BE2C (cell line): ENCODE measurements at places on chromosomes 5 and 9.
A peak's percentile ranks its signal among the peaks of the same experiment; 100 is the strongest.

- DNase-seq: no peak
Measured at GRCh38 chr5:122457178-122457826, 145.3 kb downstream of the SNCAIP start.

- DNase-seq: no peak
Measured at GRCh38 chr9:127644146-127644827, 32.2 kb downstream of the STXBP1 start.

- no peak for DNase-seq
Measured at GRCh38 chr5:172907657-172908056, 51.6 kb upstream of the RPL26L1 start.

DNA sequence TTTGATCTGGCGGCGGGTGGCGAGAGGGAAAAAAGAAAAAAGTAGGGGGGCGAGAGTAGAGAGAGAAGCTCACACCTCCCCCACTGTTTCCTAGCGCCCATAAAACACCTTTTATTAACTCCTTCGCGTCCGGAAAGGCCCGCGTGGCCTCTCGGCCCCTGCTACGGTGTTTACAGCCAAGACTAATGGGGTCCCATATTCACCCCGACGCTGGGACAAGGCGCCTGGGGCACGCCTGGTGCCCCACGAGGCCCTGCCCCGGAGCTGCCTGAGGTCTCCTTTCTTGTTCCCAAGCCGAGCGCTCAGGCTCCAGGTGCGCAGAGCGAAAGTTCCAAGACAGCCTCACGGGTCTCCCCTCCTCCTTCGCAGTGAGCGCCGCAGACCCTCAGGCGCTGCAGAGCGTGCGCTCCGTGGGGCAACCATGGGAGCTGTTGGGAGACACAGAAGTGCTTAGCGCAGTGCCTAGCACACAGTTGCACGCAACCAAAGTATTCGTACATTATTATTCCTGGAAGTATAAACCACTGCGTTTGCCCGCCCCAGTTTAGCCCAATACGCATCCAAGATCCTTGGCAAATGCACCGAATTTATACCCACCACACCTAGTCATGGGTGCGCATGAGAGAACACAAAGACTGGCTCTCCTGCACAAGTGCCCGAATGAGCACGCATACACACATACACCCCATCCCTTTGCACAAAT, 4.3 kb downstream of the HAND1 start:
- DNase-seq: no peak

- DNase-seq: no peak
Measured at GRCh38 chr5:168031614-168032013, 259.8 kb upstream of the WWC1 start.

- no peak for DNase-seq
Measured at GRCh38 chr5:145668714-145669113, 166.4 kb downstream of the PRELID2 start.

- DNase-seq: peak; percentile 62
Measured at GRCh38 chr5:24621792-24622191, 23.0 kb downstream of the CDH10 start.

DNA sequence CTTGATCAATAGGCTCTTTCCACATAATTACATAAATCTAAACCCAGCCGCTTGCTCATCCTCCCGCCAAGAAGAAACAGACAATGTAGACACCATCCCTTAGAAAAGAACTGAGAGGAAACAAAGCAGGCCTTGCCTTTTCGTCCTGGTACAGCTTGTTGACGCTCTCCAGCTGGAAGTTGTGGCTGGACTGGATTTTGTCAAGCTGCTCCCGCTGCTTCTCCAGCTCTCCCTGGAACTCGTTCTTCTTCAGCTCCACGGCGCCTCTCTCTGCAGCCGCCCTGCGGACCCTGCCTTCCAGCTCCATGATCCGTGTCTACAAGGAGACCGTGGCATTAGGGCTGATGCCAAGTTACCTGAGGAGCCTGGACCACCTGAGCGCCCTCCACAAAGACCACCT, 22.1 kb downstream of the GOLM1 start:
- DNase-seq: no peak

DNA sequence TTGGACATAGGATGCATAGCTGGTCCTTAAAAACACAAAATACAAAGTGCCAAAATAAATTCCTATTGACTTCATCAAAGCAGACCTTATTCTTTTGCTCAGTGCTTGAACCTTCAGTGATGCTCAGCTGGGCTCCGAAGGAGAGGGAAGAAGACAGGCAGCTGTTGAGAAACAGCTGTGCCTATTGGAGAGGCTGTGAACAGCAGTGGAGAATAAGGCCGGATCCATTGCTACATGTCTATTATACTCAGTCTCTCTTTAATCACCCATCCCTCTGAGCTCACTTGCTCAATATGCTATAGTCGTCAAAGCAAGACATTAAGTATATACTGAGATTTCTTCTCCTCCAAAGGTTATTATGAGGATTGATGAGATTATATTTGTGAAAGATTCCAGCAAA, 174.4 kb downstream of the CHSY3 start:
- DNase-seq: no peak

GRCh38 chr9:85173967-85174366, 504.4 kb downstream of the NTRK2 start:
- no peak for DNase-seq

- no peak for DNase-seq
Measured at GRCh38 chr5:67206929-67207328, 10.3 kb upstream of the CD180 start.

DNA sequence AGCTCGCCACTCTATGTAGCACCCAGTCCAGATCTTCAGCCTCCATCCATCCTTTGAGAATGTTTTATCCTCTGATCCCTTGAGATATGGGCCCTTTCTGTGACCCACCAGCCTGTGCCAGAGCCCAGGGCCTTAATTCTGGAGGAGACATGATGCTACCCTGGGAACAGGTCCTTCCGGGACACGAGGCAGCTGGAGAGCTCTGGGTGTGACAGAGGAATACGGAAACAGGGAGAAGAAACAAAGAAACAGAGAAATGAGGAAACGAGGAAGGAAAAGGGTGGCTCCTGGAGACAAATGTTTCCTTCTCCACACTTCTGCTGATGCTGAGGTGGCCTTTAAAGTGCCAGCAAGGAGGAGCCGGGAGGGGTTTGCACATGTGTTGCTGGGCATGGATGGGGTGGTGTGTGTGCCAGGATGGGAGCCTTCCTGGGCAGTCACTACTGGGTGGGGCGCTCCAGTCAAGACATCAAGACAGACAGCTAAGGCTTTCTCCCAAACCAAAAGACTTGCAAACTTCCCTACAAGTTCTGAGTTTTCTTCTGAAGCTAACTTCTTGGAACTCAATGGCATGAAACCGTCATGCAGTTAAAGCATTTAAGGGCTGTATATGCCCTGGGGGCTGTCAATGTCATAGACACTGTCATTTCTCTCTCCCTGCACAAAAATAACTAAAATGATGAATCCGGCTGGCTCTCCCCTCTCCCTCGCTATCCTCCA, 22.8 kb upstream of the MARCHF6 start:
- no peak for DNase-seq

- no peak for DNase-seq
Measured at GRCh38 chr5:128800377-128800776, 164.9 kb upstream of the SLC27A6 start.

- peak; percentile 53 for DNase-seq
Measured at GRCh38 chr5:81397176-81397575, 3.2 kb upstream of the ACOT12 start.

DNA sequence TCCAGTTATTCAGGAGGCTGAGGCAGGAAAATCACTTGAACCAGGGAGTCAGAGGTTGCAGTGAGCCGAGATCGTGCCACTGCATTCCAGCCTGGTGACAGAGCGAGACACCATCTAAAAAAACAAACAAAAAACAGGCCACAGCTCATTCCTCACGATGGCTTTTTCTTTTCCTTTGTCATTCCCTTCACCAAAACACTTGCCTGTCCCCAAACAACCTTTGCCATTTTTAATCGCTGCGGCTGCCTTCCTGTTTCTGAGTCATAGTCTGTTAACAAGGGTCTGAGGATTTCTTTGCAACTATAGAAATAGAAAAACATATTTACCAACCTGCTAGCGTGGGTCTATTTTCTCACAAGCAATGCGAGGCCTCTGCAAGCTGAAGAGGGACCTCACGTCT, 123.0 kb upstream of the FSTL4 start:
- DNase-seq: no peak

DNA sequence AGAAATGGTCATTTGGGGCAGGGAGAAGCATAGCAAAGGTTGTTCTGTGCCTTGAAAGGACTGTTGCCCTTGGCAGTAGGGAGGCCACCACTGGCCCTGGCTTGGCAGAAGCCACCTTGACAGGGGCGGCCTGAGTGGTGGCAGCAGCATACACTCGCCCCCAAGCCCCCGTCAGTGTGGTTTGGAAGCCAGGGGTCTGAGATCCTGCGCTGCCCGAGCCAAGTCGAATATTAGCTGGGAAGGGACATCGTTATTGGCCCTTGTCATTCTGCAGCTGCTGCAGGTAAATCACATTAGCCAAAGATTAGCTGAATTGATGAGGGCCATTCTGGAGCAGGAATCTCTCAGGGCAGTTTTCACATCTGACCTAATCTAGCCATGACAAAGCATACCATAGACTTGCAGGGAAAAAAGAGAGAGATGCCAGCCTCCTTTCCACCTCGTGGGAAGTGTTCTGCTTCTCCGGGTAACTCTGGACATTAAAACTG, 9.0 kb downstream of the OLFM1 start:
- peak; percentile 43 for DNase-seq

DNA sequence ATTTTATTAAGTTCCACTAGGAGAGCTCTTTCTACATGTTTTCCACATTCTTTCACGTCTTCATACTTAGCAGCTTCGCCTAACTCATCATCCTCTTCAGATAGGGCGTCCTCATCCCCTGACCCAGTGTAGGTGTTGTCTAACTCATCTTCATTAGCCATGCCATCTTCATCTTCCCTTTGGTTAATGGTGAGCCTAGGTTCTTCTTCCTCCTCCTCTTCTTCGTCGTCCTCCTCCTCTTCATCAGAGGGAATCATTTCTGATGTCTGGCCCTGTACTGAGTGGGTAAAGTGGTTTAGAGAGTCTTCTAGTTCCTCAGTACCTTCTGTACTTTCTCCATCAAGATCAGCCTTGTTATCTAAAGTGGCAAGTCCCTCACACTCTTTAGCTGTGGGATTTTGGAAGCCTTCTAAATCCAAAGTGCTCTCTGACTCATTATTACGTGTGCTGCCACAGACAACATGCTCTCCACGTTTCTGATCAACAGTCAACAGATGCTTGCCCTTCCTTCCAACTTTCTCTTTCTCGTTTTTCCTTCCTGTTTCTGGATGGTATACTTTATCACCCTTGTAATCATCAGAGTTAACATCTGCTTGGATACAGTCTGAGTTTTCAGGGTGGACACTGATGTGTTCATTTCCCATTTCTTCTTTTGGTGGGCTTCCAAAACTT, 31.1 kb downstream of the TUT7 start:
- no peak for DNase-seq

DNA sequence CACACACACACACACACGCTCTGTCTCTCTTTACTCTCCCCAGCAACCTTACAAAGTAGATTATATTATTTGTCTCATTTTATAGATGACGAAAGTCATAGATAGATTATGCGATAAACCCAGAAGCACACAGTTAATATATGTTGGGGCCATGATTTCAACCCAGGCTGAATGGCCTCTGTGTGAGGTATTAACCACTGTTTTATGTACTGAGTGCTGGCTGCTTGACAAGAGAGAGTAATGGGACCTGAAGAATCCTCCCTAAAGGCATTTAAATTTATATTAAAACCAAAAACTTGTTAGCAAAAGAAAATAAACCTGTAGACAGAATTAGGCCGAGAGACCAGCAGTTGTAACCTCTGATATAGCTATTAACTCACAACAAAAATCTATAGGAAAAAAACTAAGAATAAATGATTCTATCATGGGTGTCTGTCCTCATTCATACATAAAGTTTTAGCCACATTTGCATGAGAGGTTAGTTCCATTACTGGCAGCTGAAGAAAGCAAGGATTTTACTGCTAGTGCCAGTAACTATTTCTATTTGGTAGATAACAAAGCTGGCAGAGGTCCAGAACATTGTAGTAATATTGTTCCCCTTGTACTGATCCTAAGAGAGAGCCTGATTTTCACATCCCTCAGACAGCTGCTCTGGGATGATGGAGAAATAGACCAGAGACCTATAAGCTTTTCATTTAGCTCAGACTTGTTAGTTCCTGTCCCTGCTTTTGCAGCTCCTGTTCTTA, 250.9 kb downstream of the ADGRV1 start:
- peak; percentile 30 for DNase-seq

GRCh38 chr5:143192191-143192900, 211.1 kb downstream of the NR3C1 start:
- no peak for DNase-seq

- no peak for DNase-seq
Measured at GRCh38 chr5:143374496-143375217, 28.8 kb downstream of the NR3C1 start.

GRCh38 chr9:15521254-15521653, 10.5 kb upstream of the PSIP1 start:
- no peak for DNase-seq

DNA sequence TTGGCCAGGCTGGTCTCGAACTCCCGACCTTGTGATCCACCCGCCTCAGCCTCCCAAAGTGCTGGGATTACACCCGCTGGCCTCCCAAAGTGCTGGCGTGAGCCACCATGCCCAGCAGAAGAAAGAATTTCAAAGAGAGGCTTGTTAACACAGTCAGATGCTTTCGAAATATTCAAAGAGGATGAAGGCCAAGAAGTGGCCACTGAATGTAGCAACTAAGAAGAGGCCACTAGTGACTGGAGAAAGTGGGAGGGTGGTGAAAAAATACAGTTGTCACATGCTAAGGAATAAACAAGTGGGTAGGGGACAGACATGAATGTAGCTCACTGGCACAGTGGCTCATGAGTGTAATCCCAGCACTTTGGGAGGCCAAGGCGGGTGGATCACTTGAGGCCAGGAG, 13.0 kb upstream of the TPM2 start:
- no peak for DNase-seq

- DNase-seq: no peak
Measured at GRCh38 chr9:80004714-80005113, 432.9 kb downstream of the TLE4 start.

DNA sequence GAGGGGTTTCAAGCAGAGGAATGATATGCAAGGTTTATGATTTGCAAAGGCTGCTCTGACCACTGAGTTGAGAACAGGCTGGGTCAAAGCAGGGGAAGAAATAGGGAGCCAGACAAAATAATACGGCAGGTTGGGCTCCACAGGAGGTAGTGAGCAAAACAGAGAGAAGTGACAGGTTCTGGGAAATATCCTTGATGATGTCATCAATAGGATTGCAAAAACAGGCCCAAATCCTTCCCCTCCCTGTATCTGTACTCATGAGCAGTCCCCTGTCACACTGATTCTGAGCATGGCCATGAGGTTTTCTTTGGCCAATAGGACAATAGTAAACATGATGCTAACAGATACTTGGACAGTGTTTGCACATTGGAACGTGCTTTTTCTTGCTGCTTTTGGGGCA, 471.8 kb upstream of the BRINP1 start:
- DNase-seq: no peak

DNA sequence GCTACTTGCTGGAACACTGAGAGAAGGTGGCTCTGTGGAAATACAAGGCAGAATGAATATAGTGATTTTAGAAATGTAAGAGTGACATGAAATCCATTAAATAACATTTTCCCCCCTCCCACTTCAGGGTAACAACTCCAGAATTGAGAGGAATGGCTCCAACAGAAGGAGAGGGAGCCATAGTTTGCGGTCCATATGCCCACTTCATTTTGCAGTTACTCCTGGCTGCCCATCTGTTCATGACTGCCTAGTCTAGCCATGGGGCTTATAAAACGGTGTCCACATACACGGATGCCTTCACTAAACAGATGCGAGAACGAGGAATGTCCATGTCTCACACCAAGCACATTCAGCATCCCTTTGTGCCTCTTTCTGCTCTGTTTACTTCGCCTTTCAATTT, 186.7 kb downstream of the TMEM38B start:
- DNase-seq: no peak
